ENCODE measurements at places on chromosomes 3 and 15.

DNA sequence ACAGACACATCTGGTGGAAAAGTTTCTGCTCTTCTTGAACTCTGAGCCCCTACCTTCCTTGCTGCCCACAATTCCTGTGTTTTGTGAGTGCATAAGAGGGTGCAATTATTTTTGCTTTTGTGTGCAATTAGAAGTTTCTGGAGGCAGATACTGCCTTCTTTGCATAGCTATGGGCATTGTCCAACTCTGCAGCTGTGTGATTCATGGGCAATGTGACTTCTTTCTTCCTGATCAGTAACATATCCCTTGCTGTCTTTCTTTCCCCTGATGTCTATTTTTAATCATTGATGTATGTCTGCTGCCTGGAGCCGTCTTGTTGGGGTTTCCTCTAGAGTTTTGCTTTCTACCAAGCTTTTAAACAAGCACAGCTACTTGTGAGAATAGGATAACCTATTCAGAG lies 321.6 kb upstream of the CHRM5 start:
- DNase-seq = no peak

- no peak for DNase-seq
Measured at GRCh38 chr15:26639966-26640365, 132.9 kb downstream of the GABRB3 start.

- DNase-seq = no peak
Measured at GRCh38 chr3:88912294-88912877, 195.0 kb upstream of the EPHA3 start.

DNA sequence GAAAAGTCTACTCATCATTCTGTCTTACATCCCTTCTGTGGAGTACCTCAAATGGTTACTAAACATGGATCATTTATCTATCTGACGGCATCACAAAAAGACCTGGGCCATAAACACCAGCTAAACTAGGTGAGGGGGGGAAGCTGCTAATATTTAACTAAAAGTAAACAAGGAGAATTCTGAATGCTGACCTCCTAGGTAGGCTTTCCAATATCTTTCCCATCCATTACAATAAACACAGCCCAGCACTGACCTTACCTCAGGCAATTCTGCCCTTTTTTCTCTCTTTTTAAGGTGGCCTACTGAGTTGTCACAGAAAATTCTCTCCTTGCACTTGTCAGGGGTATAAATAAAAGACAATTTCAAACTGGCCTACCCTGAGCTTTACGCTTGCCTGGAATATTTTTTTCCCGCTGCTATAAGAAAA lies 33.1 kb downstream of the USF3 start:
- no peak for DNase-seq

DNA sequence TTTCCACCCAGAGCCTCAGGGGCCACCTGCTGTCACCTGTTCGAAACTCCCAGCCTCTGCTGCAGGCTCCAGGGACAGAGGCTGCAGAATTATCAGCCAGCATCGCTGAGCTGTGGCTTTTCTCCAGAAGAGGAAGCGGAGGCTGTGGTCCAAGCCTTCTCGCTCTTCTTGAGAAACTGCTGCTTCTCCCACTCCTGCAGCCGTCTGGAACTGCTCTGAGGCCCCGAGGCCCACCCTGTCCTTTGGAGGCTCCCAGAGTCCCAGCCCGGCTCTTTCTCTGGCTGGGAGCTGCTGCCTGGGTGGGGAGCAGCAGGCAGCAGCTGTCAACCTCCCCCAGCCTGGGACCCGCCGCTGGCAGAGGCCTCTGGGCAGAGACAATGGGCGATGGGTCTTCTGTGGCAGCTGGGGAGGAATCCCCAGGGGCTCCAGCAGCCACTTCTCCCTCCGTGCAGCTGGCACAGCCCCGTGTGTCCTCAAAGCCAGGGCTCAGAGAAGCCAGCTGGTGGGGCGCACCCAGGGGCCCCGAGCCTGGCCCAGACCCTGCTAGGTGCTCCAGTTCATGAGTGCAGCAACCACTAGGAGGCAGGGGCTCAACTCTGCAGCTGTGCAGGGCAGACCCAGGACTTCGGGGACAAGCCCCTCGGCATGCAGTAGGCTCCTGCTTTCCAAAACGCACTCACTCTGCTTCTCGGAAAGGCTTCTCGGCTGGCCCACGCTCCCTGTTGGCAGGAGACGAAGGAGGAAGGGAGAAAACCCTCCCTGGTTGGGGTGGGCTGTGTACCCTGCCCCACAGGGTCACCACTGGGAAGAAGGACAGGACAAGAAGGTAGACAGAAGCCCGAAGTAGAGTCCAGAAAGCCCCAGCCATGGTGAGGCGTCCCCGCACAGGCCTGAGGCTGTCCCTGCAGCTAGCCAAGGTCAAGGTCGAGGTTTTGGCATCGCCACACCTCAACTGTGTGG lies 49.9 kb upstream of the FURIN start:
- DNase-seq = peak; percentile 66

GRCh38 chr3:175651716-175652115 lies 792.6 kb downstream of the NAALADL2 start:
- DNase-seq = no peak

GRCh38 chr3:79297245-79297960 lies 470.4 kb downstream of the ROBO1 start:
- DNase-seq = no peak
